Activated CD4-positive, alpha-beta memory T cell treated with anti-CD3 and anti-CD28 coated beads for 36 hours (primary cell): ENCODE measurements at places on chromosomes 6 and 20. TPM values are rescaled to one million over a fixed set of nuclear protein-coding genes. Genes with fewer than 3 reads are reported as not detected.
A peak's percentile ranks its signal among the peaks of the same experiment; 100 is the strongest.

PROKR2 gene
- not detected for total RNA-seq

DNA sequence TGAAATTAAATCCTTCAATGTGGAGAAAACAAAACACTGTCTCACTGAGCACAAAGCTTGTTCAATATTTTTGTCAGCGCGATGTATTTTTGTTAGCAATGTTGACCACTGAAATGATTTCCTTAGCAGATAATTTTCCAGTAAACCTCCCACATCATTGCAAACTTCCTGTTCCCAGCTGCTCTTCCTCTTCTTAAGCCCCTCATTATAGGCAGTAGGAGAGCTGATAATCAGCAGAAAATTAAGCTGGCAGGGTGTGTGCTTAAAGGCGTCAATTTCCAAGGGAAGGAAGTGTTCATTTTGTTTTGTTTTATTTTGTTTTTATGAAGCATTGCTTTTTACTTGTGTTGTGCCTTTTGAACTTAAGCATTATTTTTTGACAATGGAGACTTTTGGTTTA lies 29.1 kb upstream of the TMEM14A start:
- DNase-seq = no peak
- peaks cover 7% of the 10 kb centered on the region for H3K4me1 ChIP-seq
- H3K4me3 ChIP-seq = no peak overlapping the region
- H3K36me3 ChIP-seq = no peaks in the 10 kb centered on the region
- H3K27ac ChIP-seq = no peak overlapping the region

DNA sequence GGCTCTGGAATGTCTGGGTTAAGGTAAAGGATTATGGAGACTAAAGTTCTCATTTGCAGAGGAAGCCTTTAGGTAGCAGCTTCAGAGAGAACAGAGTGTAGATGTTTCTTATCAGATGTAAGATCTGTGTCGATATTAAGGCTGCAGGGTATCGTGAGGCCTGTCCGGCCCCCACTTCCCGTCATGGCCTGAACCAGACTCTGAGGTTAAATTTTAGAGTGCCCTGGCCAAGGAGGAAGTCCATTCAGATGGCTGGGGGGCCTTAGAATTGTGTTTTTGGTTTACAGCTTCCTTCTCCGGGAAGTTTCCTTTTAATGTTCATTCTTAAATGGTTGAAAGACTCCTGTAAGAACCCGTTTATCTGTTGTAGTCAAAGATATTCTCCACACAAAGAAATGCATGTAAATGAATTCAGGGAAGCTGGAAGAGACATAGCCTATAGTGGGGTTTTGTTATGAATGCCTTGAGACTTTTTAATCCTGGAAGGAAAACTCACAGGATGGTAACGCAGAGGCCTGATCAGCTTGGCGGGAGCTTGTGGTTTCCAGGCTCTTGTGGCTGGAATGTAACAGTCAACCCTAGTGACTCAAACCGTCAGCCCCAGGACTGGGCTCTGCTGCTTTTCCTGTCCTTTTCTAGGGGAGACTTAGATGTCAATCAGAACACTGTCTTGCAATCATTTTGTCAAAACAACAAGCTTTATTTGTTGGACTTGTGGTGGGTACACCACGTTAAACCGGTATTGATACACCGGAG lies 34.7 kb downstream of the KIF25 start:
- DNase-seq = no peak
- H3K36me3 ChIP-seq = peaks cover under 1% of the 10 kb centered on the region

- no peak for DNase-seq
- no peaks in the 10 kb centered on the region for H3K27me3 ChIP-seq
- no peak overlapping the region for H3K4me3 ChIP-seq
- H3K36me3 ChIP-seq = no peaks in the 10 kb centered on the region
- H3K27ac ChIP-seq = no peak overlapping the region
These were observed 179.8 kb upstream of the RIMS1 start for GRCh38 chr6:71706523-71706922.

- H3K4me1 ChIP-seq = no peaks in the 10 kb centered on the region
- H3K27ac ChIP-seq = no peak overlapping the region
- no peak for DNase-seq
These were observed 4.0 kb upstream of the ADGRF5 start for GRCh38 chr6:46925563-46926253.

DNA sequence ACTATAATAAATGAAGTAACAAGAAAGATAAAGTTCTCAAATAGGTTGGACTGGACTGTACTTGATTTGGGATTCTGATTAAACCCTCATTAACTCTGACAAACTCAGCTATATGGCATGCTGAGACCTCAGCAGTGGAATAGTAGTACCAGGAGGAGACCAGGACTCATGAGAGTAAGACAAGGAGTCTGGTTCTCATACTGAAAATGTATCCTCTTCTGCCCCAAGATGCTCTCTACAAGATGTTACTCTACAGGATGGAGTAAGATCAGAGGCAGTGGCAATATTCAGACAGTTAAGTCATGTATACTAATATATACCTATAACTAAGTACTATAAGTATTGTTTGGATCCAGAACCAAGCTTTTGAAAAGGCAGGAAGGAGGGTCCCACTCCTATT lies 31.9 kb upstream of the SYNCRIP start:
- H3K27ac ChIP-seq = peak overlapping the region; percentile 90
- H3K4me3 ChIP-seq = no peak overlapping the region
- H3K27me3 ChIP-seq = no peaks in the 10 kb centered on the region
- H3K4me1 ChIP-seq = peaks cover 62% of the 10 kb centered on the region

FAM217A gene
- not detected for total RNA-seq

ACTL10 gene
- total RNA-seq = 1.8 TPM

- no peaks in the 10 kb centered on the region for H3K36me3 ChIP-seq
- H3K4me1 ChIP-seq = peaks cover 5% of the 10 kb centered on the region
- peaks cover 15% of the 10 kb centered on the region for H3K27me3 ChIP-seq
- H3K4me3 ChIP-seq = no peak overlapping the region
- no peak overlapping the region for H3K27ac ChIP-seq
These were observed 193.1 kb downstream of the DOK5 start for GRCh38 chr20:54668271-54669039.

TMEM74B gene
- total RNA-seq = 0.63 TPM

- peaks cover 48% of the 10 kb centered on the region for H3K4me1 ChIP-seq
- DNase-seq = no peak
- H3K36me3 ChIP-seq = no peaks in the 10 kb centered on the region
- H3K27ac ChIP-seq = no peak overlapping the region
These were observed 5.7 kb downstream of the QKI start for GRCh38 chr6:163420289-163420614.

- H3K4me1 ChIP-seq = peaks cover 3% of the 10 kb centered on the region
- no peak for DNase-seq
- H3K27ac ChIP-seq = no peak overlapping the region
- no peaks in the 10 kb centered on the region for H3K36me3 ChIP-seq
- peaks cover 22% of the 10 kb centered on the region for H3K27me3 ChIP-seq
- H3K4me3 ChIP-seq = no peak overlapping the region
These were observed 37.0 kb downstream of the FOXF2 start for GRCh38 chr6:1426416-1426815.

TTPAL gene
- total RNA-seq = 18.6 TPM

DNA sequence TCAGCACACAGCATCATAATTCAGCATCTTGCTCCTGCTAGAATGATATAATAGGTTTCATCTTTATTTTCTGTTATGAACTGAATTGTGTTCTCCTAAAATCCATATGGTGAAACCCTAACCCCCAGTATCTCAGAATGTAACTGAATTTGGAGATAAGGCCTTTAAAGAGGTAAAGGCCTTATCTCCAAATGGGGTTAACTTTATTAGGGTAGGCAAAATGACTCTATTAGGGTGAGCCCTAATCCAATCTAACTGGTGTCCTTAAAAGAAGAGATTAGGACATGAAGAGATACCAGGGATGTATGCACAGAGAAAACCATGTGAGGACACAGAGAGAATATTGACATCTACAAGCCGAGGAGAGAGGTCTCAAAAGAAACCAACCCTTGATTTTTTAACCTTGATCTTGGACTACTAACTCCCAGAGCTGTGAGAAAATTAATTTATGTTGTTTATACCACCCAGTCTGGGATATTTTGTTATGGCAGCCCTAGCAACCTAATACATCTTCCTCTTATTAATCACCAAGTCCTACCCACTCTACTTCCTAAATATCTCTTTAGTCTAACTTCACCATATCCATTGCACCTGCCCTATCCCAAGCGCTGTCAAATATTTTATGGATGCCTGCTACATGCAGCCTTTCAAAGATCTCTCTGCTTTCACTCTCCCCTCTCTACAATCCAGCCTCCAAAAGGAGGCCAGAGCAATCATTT lies 8.5 kb upstream of the MRS2 start:
- H3K4me1 ChIP-seq = no peaks in the 10 kb centered on the region
- H3K27me3 ChIP-seq = peaks cover 15% of the 10 kb centered on the region
- peaks cover 2% of the 10 kb centered on the region for H3K36me3 ChIP-seq

GRCh38 chr6:150203378-150203777 lies 60.5 kb downstream of the PPP1R14C start:
- no peaks in the 10 kb centered on the region for H3K36me3 ChIP-seq
- no peak overlapping the region for H3K4me3 ChIP-seq
- no peak for DNase-seq
- H3K27ac ChIP-seq = no peak overlapping the region
- H3K4me1 ChIP-seq = no peaks in the 10 kb centered on the region

DNA sequence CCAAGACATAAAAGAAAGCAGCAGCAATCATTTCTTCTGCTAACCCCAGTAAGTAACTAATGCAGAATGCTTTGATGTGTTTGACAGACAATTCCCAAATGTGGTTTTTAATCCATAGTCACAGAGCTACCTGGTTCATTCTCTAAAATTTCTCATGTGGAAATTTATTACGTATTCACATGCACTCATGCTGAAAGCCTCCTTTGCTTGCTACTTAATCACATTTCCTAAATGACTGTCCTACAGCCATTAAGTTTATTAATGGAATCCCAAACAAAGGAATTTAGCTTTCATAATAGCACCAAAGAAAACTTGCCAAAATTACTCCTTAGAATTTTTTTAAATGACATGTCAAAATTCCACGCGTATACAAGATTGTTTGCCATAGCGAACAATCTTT lies 68.6 kb upstream of the MCHR2 start:
- no peak overlapping the region for H3K27ac ChIP-seq
- no peaks in the 10 kb centered on the region for H3K4me1 ChIP-seq
- H3K36me3 ChIP-seq = no peaks in the 10 kb centered on the region
- H3K4me3 ChIP-seq = no peak overlapping the region

DNA sequence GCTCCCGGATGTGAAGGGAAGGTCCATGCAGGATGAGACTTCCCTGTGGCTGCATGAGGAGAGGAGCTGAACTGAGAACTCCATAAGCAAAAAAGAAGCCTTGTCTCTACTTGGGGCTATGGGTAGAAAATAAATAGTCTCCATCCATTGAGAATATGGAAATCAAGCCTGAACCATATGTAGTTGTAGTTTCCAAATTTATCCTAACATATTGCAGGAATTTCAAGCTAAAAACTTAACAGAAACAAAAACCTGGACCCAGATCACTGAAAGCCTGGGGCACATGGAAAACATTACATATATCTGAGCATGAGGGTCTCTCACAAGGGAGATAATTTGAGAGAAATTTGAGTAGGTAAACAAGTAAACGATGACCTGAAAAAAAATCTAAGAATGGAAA lies 94.9 kb upstream of the C6orf118 start:
- H3K36me3 ChIP-seq = no peaks in the 10 kb centered on the region
- no peak overlapping the region for H3K4me3 ChIP-seq
- DNase-seq = no peak
- H3K27ac ChIP-seq = no peak overlapping the region

GRCh38 chr6:110656492-110656891 lies 158.8 kb downstream of the CDK19 start:
- H3K4me3 ChIP-seq = no peak overlapping the region
- no peaks in the 10 kb centered on the region for H3K27me3 ChIP-seq
- H3K36me3 ChIP-seq = peaks cover 6% of the 10 kb centered on the region

- no peaks in the 10 kb centered on the region for H3K36me3 ChIP-seq
- peaks cover 6% of the 10 kb centered on the region for H3K27me3 ChIP-seq
- DNase-seq = no peak
These were observed 160.5 kb upstream of the AGPAT4 start for GRCh38 chr6:161434350-161434749.

DNA sequence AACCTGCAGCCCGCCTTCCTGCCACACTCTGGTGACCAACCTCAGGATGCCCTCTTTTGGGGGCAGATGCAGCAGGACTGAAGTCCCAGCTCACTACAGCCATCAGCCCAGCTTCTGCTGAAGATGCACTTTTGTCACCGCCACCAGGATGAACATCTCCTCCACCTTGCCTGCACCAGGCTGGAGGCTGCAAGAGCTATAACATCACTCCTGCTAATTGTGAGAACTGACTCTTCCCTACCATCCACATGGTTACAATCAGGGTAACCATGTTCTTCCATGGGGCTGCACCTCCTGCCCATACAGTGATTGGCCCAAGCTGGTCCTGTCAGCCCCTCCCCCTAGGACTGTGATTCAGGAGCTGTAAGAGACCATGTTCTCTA lies 2.0 kb upstream of the ACTL10 start:
- H3K27ac ChIP-seq = peak overlapping the region; percentile 89
- peak overlapping the region; percentile 82 for H3K4me3 ChIP-seq
- no peaks in the 10 kb centered on the region for H3K27me3 ChIP-seq
- peaks cover 38% of the 10 kb centered on the region for H3K4me1 ChIP-seq

SAMHD1 gene
- 50.4 TPM for total RNA-seq

DNA sequence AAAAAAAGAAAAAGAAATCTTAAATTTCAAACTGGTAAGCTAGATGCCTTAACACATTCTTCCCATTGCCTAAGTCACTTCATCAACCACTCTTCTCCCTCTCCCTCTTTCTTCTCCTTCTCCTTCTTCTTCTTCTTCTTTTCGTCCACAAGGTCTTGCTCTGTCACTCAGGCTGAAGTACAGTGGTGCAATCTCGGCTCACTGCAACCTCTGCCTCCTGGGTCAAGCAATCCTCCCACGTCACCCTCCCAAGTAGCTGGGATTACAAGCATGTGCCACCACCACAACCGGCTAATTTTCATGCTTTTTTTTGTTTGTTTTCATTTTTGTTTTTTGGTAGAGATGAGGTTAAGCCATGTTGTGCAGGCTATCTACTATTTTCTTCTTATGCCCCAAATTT lies 60.2 kb downstream of the GPR63 start:
- no peak for DNase-seq
- H3K27me3 ChIP-seq = peaks cover 9% of the 10 kb centered on the region
- no peak overlapping the region for H3K27ac ChIP-seq
- no peaks in the 10 kb centered on the region for H3K36me3 ChIP-seq
- no peak overlapping the region for H3K4me3 ChIP-seq

RAET1L gene
- not detected for total RNA-seq
